ENCODE measurements at places on chromosomes 2 and 18.

GRCh38 chr2:127451981-127452380 is 33.8 kb downstream of the PROC start:
- DNase-seq = no peak

DNA sequence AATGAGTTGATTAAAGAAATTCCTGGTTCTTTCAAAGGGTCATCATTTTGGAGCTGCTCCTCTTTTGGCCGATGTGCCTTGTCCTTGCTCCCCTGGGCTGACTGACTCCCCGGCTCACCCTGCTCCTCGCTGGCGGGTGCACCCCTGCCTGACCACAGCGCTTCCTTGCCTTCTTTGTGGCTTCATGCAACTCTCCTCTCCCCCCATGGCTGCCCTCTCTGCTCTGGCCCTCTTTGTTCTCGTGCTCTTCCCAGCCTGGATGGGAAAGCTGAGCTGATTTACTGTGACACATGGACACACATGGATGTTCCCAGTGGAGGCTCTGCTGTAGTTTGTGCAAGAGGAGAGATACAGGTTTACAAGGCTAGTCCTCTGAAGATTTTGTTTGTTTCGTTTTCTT is 234.6 kb downstream of the HAUS1 start:
- DNase-seq = peak; percentile 9

DNA sequence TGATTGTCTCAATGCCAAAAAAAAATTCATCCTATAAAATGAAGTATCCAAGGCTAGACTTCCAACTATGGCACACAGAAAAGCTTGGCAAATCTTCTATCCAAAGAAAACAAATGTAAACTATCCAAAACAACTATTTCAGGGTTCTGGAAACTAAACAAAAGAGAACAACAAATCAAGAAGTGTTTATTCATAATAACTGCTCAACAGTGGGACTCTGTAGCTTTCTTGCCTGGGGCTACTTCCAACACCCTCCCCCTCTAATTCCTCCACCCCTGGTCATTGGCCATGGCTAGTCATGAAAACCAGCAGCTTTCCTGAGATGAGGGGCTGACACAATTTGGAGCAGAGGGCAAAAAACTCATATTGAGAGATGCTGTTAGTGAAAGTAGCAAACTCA is 107.0 kb downstream of the EXOC6B start:
- no peak for DNase-seq

- DNase-seq = no peak
Observed at GRCh38 chr2:55420439-55420725, 726 bp upstream of the CCDC88A start.

- DNase-seq = no peak
Observed at GRCh38 chr18:76593843-76594242, 98.8 kb upstream of the ZNF516 start.

- no peak for DNase-seq
Observed at GRCh38 chr18:59617468-59617932, 79.7 kb downstream of the CCBE1 start.

GRCh38 chr2:28956415-28956826 is 24.7 kb upstream of the TOGARAM2 start:
- DNase-seq = peak; percentile 78

DNA sequence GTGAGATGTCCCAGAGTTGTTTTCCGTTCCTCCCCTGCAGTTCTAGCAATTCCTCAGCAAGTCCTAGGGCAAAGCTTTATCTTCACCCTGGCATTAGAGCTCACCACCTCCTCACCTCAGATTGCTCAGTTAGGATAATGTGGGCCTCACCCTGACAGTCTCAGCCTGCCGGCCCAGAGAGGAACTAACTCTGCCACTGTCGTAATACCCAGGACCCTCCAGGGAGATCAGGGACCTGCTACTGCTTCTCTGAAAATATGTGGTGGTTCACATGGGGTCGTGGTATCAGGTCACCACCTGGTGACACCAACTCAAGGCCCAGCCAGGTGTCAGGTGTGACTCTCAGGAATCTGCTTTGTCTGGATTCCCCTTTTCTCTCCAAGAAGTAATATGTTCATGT is 120.7 kb downstream of the FEZ2 start:
- DNase-seq = no peak

- no peak for DNase-seq
Observed at GRCh38 chr2:201357221-201357620, at the start of gene FLACC1. Gene FLACC1, minus strand, starts transcription at chr2:201357345. Its CDS starts 5,941 bp downstream, at chr2:201351404.

DNA sequence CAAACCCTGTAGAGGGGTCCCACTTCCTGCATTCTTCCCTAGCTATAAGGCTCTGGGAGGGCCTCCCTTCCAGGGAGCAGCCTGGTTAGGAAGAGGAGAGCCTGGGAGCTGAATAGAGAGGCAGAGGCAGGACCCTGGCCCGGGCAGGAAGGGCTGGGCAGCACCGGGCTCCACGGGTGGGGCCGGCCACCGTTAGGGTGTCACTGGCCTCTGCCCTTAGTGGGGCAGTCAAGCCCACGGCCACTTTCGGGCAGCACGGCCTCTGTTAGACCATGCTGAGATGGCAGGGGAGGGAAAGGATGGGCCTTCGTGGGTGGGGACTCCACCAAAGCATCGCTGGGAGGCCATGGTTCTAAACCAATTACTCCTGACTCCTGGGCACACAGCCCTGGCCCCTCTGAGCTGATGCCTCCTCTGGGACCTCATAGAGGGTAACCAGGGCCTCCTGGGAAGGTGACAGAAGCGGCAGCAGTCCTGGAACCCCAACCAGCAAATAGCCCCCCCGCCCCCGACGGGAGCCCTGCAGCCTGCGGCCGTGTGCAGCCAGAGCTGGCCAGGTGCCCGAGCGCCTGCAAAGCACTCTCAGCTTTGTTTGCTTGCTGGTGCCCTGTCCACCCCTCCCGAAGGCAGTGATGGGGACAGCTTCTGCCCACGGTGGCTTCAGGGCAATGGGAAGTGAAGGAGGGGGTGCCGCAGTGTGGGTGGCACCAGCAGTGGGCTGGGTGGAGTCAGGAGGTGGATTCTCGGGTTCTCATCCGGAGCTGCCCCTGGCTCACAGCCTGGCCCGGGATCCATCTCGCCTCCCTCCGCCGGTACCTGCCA is 16.3 kb upstream of the HPCAL1 start:
- DNase-seq = no peak

DNA sequence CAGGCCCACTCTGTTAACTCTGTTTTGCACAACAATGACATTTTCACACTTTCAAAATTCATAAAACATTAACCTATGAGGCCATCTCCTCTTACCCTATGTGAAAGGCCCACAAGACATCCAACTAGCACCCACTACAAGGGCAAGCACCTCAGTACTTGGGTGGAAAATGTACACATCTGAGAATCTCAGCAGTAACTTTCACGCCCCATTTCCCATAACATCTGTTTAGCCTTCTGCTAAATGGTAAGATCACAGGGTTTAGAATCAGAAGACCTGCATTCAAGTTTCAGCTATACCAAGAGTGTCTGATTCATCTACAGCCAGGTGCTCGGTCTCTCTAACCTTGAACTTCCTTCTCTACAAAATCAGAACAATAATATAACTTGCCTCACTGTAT is 89.2 kb downstream of the SP100 start:
- DNase-seq = no peak

DNA sequence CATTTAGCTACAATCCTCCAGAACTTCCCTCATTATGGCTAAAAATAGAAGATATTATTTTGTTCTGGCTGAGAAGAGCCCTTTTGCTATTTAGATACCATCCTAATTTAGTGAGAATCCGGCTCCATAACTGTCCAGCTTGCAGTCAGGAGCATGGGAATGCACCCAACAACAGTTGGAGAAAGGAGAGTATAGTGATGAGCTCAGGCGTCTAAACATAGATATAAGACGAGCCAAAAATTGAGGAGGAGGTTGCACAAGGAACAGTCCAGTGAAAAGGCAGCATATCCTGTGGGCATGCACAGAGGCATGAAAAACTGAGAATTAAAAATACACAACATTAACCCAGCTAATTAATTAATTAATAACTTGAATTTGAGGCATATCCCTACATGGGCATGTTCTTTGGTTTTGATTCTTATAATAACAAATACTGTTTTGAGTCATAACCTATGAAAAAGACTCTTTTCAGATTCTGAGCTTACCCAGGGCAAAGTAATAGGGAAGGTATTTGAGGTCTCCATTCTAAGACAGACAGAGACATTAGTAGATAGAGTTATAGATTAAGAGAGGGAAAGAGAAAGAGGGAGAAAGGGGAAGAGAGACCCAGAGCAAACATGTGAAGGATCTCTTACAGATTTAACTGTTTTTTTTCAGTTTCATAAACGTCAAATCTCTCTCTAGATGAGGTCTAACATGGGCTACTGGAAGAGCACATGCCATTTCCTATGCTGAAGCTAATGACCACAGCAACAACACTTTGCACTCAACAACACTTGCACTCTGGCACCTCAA is 311.2 kb downstream of the OSR1 start:
- no peak for DNase-seq

DNA sequence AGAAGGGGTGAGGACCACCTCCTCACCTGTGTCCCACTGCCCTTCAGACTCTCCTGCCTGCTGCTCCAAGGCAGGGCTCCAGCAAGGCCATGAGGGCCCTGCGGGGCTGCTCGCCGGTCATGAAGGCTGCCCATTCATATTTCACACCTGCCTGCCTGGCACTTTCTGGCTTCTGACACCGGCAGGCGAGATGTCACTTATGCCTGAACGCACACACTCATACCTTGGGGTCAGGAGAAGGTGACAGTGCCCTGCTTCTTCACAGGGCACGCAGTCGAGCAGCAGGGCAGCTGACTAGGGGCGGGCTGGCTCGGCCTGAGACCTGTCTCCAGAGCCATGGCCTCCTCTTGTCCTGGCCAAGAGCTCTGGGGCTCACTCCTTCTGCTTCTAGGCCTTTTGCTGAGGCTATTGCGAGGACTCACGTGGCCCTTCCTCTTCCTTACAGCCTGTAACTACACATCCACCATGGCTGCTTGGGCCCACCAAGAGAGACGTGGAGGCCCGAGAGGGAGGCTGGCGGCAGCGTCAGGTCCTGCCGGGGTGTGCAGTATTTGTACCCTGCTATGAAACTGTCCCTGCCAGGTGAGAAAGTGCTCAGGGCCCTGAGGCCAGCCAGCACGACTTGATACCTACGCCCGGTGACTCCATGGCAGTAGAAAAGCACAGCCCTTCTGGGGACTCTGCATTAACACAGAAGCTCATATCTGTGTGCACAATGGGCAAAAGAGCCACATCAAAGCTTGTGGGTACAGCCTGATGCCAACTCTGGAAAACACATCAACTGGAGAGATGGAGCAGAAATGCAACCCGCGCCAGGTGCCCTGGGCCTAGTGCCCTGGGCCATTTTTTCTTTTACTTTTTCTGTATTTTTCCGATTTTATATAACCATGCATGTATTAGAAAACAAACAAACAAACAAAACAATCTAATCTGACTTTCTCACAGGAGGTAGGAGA is 30.6 kb downstream of the HS6ST1 start:
- no peak for DNase-seq

DNA sequence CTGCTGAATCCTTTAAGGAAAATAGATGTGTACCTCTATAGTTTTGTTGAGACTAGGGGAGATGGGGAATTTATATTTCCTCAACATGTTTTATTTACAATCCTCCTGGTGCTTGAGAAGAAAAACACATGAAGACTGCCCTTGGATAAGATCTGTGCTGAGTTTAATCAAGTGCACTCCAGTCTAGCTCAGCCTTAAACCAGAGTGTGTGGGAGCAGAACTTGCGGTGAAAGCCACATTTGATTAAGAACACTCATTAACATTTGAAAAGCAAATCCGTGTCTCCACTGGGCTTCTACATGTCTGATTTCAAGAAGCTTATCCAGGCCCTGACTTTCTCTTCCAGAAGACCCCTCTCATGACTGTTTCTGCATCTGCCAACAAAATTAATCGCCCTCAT is 84.8 kb upstream of the ITGA6 start:
- no peak for DNase-seq

GRCh38 chr2:48235076-48235475 is 294.9 kb upstream of the STON1 start:
- no peak for DNase-seq

DNA sequence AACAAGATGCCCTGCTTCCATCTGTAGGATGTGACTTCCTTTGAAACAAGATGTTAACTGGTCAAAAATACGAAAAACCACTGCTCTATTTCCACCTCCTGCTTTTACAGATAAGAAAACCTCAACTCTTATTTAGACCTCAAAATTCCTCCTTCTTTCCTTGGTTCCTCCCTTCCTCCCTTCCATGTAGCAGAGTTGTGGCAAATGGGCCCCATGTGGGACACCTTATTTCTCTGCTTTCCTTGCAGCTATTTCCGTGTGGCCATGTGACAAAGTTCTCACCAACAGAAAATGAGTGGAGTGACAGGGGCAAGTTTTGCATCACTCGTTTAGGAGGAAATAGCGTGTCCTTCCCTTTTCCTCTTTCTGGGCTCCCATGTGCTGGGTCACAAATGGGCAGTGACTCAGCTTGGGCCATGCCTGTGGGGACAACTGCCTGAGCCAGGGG is 69.4 kb upstream of the SMAD2 start:
- DNase-seq = no peak

DNA sequence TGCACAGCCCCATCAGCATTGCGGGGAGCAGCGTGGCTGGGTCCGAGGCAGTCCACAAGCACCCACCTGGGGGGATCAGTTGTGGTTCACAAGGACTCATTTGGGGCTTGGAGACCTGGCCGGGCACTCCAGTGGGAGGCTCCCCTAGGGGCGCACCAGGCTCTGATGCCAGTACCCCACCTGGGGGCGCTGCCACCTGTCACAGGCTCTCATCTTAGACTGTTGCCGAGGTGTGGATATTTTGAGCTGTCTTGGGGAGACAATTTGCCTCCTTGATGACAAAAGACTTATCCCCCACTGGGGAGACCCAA is 3.0 kb downstream of the ADRA2B start:
- no peak for DNase-seq

GRCh38 chr2:5203134-5203755 is 488.9 kb upstream of the SOX11 start:
- no peak for DNase-seq

DNA sequence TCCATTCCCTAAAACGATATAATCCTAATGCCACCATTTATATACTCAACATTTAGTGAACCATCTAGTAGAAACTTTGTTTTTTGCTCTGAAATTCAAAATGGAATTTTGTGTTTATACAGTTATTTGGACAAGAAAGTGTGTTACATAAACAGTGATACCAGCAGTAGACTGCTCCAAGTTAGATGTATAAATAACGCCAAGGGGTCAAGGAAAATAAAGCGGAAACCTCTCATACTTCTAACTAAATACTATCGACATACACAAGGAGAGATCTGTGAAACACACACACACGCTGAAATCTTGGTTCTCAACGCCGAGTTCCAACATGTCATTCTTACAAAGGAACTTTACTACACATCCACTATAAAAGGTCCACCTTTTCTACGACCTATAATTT is 1.2 kb downstream of the TXNL1 start:
- DNase-seq = no peak

DNA sequence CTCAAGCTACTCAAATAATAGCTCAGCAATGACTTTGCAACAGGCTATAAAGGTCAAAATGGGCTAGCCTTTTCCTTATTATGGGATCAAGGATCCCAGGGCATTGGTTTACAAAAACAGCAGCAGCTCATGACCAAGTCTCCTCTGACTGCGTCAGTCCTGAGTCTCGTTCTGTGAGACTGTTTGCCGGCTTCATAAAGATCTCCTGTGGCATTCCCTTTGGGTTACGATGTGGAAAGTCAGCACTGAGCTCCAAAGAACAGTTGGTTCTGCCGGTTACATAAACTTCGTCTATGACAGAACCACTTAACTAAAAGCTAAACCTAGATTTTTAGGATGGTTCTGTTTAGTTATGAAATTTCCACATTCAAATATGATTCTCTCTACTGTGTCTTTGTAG is 674.9 kb downstream of the ZEB2 start:
- DNase-seq = no peak
